ENCODE measurements at places on chromosomes 11 and 22. TPM values are rescaled to one million over a fixed set of nuclear protein-coding genes. Genes with fewer than 3 reads are reported as not detected.

The ZC3H12C gene
- 18.3 TPM for total RNA-seq

The LMNTD2 gene
- 0.20 TPM for total RNA-seq

The GGT5 gene
- 19.8 TPM for total RNA-seq

The OR2AT4 gene
- not detected for total RNA-seq

The PPFIBP2 gene
- total RNA-seq = 19.9 TPM

All from left ventricle myocardium superior (tissue), 1 donor.